ENCODE measurements at places on chromosomes 4 and X.

DNA sequence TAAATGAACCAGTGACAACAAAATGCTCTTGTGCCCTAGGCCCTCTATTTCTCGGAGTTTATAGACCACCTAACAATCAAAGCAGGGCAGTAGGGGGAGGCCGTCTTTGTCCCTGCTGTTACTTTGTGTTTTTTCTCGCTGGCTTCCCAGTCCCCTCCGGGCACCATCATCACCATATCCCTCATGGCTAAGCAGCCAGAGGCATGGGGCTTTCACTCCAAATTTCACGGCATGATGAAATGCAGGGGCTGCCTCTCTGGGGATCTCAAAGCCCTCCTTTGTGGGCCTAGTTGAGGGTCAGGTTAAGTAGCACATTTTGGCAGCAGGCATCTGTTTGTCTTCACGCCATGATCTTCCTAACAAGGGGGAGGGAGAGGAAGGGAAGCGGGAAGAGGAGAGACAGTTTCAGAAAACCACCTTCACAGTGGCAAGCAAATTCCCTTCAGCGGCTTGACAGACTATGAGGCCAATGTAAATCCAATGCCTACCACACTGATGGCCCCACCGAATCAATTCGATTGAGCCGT, 91.9 kb downstream of the ANOS1 start:
- DNase-seq, result no peak

DNA sequence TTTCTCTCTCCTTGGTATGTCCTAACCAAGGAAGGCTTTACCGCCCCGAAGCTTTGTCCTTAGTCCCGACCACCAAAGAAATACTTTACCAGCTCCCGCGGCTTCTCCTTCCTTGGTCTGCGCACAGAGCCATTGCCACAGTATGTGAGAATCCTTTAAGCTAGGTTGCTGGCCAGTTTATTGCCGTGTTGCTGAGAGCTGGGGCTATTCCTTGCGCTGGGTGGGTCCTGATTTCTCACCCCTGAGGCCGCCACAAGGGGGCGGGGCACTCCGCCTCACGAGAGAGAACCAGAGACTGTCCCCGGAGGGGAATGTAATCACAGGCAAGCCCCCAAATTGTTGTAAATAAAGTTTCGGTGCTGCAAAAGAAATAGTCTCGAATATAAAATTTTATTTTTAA, 331.0 kb upstream of the PCDH10 start:
- no peak for DNase-seq

DNA sequence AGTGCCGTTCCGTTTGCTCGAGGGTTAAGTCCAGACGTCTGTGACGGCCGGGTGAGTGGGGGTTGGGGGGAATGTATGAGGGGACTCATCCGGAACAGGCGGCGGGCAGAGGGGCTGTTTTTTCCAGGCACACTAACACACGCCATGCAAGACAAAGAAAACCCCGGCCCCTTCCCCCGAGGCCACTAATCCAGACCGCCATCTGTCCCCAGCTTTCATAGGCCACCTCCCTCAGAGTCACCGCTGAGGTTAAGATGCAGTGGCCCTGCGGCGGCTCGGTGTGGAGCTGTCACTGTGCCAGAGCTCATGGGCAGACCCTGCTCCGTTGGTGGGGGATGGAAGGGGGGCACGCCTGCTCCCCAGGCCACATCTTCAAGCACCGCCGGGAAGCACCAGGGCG, 34.1 kb downstream of the SORCS2 start:
- no peak for DNase-seq

DNA sequence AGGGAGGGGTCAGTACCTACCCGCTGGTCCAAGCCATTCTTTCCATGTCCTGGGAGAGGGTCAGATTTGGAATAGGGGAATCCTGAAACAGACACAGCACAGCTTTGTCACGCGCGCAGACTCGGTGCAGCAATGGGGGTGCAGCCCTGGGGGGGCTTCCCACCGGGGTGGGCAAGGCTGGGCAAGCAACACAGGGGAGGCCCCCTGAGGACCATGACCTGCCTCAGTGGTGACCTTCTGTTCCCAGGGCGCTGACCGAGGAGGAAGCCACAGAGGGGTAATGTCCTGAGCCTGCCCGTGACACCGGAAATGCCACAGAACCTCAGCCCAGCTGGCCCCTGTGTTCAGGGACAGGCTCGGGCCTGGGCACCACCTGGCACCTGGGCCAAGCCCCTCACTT, 53.2 kb upstream of the AFAP1 start:
- DNase-seq, result no peak

DNA sequence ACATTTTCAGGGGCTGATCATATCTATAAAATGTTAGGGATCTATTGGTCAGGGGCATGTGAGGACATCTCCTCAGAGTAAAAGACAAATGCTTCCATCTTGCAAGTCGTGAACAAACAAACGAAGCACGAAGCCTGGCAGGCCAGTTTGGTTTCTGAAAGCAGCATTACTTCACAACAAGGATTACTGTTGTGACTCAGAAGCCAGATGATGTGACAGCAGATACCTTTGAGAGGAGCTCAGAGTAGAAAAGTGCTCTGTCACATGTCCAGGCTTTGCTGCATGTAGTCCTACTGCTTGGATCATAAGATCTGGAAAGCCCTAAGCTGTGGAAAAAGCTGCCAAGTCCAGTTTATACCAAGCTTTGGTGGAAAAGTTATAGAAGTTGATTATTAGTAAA, 1827.2 kb downstream of the ARAP2 start:
- no peak for DNase-seq

DNA sequence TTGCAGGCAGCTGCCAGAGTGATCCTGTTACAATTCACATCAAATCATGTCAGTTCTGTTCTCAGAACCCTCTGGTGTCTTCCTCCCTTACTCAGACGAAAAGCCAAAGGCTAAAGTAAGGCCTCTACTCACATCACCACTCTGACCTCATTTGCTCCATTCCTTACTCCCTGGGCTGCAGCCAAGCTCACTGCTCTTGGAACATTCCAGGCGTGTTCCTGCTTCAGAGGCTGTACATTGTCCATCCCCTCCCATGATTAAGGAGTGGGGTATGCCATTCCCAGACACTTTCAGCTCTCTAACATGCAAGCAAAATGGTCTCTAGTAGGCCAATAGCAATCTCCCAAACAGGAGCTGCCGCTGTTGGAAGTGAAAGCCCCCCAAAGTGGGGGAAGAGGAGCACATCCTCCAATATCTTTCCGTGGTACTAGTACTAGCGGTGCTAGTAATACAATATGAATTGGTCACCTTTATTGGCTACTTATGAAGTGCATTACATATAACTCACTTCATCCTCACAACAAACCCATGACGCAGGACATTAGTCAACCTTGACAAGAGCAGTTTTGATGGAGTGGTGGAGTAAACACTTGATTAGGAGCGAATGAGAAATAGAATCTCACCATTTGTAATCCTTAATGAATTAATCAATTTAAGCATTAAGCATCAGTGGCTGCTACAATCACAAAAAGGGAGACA, 15.0 kb downstream of the GAB3 start:
- no peak for DNase-seq

DNA sequence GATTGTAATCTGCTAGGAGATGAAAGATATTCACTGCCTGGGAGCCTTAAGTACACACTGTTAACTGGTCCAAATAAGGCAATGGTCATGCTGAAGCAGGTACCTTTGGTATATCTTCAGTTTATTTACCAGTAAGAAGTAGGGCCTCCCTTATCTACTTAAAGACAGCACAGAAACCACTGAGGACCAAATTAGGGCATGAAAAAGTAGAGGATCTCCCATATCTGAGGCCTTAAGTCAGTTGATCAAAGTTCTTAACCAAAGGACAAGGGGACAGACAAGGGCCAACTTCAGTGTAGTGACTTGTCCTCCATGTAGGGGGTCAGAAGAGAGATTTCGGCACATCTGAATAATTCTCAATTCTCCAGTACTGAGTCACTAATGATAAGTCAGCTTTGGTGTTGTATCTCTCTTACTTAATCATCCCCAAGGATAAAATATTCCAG, 59.1 kb downstream of the AMELX start:
- DNase-seq, result no peak

DNA sequence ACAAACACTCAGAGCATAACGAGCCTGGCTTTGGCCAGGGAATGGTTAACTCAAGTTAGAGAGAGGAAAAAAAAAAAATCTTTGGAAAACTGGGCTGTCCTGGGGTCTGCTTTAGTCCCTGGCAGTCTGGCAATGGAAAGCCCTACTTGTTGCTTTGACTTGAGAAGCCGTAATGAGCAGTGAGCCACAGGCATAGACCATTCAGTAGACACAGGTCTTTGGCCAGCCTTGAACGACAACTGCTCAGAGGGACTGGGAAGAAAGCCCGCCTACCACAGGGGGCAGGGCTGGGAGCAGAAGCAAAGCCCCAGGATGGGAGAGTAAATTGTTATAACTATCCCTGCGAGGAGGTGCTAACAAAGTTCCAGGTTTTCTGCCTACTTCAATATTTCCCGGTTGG, 25.9 kb downstream of the SLC25A43 start:
- DNase-seq, result no peak

DNA sequence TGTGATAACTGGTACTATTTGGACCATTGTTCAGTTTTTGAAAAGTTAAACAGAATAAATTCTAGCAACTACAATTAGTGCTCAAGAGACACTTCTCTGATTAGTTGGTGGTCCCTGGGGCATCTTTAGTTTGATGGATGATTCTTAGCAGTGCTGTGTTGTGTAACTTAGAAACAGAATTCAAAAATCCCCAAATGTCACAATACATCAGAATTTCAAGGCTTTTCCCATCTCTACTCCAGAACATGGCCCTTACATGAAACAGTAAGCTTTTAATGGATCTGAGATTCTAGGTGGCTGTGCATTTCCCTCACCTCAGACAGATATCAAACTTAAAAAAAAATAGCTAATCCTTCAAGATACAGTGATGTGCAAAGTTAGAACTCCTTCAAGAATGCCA, 104.4 kb upstream of the CXCL13 start:
- no peak for DNase-seq

DNA sequence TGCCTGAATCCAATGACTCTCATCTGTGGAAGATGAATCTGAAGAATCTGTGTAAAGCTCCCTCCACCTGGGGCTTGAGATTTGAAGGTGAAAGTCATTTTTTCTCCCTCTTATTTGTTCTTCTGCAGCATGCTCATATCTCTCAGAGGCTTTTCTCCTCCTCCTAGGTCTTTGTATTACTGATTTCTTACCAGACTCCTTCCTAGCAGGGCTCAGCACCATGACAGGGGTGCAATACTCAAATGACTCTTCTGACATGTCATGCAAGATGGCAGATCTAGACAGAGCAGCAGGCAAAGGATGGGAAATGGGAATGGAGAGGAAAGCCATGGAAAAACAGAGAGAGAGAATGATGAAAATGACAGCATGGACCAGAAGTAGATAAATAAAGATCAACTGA, 118.3 kb downstream of the TMA16 start:
- DNase-seq, result no peak

GRCh38 chr4:142960126-142960525, 114.0 kb upstream of the INPP4B start:
- no peak for DNase-seq

DNA sequence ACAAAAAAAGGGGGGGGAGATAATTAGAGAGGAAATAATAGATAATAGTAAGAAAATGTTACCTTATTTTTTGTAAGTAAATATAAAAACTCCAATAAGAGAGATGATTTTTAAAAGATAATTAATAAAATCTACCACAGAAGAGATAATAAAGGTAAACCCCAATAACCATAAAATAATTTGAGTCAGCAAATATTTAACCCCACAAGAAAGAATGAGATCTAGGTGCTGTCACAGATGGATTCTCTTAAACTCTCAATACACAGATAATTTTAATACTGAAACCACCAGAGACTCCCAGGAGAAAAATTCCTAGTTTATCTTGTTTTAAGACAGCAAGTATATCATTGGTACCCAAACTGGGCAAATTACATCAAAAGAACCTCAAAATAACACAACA, 341.4 kb downstream of the ANK2 start:
- no peak for DNase-seq

DNA sequence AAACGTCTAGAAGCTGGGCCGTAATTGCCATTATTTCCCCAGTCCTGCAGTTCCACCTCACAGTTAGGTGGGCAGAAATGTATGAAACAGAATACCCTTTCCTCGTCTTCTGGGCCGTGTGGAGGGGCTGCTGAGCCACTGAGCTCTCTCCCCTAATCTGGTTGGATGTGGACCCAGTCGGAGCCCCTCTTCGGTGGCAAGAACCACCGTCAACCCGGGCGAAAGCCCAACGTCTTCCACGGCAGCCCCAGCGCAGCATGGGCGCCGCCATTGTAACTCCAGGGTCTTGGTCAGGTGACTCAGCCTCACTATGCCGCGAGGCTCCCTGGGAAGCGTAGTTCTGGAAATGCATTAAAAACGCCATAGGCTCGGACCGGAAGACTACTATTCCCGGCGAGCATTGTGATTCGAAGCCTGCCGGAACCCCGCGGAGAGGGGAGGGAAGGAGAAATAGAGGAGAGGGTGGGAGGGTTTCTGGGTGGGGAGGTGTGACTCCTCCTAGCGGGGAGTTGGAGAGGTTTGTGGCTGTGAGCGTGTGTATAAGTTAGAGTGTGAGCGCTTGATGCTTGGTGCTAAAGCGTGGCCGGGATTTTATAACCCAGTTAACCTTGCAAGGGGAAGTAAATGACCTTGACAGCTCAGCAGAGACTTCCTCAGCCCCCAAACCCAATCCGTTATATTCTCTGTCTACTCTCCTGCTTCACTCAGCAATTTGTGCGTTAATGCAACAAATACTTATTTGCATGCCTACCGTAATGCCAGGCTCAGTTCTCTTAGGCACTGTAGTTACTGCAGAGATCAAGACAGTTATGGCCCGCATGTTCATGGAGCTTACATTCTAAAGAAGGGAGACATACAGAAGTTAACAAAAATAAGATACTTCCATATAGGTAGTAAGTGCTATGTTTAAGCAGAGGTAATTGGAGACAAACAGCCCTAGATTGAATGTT, at the start of gene GATB:
GATB (minus strand) TSS at position 296 of the 950 bp plus-strand sequence; CDS start at position 271, 25 bp downstream.
- DNase-seq, result peak; percentile 83

- DNase-seq, result no peak
These were observed 19.6 kb downstream of the MGST2 start for GRCh38 chr4:139685180-139685579.

- no peak for DNase-seq
These were observed 209.3 kb downstream of the CHIC2 start for GRCh38 chr4:53854991-53855568.

DNA sequence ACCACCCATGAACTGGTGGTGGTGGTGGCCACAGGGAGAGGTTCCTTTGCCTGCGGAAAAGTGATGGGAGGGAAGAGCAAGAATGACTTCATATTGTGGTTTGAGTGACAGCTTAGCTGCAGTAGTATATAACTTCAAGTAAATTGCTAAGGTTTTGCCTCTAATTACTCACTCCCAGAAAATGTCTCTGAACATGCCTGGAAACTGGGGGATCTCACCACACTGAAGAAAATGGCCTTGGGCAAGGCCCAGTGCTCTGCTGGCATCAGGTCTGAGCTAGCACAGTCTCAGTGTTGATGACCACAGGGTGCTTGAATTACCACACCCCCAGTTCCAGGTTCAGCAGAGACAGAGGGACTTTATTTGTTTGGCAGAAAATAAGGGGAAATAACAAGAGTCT, 2085.4 kb downstream of the ARAP2 start:
- no peak for DNase-seq

DNA sequence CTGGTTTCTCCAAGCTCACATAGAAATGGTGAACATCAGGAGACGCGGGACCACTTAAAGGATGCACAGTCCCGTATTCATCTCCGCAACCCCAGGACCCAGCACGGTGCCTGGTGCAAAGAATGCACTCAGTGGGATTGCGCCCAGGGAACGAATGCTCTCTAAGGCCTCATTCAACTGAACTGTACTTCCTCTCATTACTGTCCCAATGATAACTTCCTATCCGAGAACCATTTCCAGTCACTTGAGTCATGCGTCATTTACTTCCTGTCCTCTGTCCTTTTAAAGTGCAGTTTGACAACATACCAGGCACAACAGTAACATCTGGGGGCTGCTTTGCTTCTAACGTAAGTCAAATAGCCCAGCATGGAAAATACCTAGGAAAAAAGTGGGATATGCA, 75.7 kb downstream of the RBM47 start:
- no peak for DNase-seq

Data from Calu3 (cell line).